ENCODE measurements at places on chromosomes 3 and 15.

GRCh38 chr15:92904722-92905571 is 4.8 kb downstream of the CHD2 start:
- DNase-seq = no peak

DNA sequence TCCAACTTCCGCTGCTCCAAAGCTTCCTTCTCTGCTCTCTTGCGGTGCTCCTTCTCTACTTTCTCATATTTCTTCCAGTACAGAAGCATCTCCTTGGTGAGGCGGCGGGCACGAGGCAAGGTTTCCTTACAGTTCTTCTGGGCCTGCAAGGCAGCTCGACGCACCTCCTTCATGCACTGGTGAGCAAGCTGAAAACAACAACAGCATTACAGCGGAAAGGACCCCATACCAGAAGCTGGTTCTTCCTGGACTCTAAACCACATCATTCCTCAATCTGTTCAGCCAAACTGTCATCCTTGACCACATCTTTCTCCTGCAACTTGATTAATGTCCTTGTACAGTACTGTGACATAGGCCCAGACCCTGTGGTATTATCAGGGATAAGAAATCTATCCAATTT is 36.4 kb downstream of the INO80 start:
- DNase-seq = no peak

DNA sequence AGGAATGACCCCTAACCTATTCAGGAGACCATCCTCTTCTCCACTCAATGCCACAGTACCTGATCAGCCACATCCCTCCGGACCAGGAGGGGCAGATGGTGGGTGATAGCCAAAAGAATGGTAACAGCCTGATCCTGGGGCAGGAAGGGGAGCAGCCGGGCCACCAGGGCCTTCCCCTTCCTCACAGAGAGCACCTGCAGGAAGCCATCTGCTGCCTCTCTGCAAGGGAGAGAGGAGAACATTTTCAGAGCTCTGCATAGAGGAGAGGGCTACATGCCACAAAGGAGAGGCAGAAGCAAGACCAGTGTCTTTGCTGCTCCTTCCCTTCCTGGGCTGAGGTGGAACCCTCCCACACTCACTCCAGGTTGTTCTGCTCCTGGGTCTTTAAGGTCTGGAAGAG is 5.5 kb upstream of the SPG11 start:
- peak; percentile 42 for DNase-seq

GRCh38 chr15:65081758-65082157 is 5.2 kb downstream of the KBTBD13 start:
- no peak for DNase-seq

DNA sequence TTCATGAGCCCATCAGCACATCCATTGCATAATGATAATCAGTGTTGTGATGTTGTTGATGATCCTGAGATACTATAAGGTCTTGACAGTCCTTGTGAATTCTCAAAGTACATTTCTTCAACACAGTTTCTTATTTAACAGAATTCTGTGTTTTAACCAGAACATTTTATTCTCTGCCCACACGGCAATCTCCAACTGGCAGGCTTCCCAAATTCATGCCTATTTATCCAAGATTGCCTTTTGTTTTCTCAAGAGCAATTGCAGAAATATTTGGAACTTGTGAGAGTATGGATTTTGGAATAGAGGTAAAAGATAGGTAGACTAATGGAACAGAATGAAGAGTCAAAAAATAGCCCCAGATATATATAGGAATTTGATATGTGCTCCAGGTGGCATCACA is 116.0 kb downstream of the UACA start:
- no peak for DNase-seq

- DNase-seq = no peak
These were observed 33.6 kb downstream of the VGLL4 start for GRCh38 chr3:11610044-11610671.

DNA sequence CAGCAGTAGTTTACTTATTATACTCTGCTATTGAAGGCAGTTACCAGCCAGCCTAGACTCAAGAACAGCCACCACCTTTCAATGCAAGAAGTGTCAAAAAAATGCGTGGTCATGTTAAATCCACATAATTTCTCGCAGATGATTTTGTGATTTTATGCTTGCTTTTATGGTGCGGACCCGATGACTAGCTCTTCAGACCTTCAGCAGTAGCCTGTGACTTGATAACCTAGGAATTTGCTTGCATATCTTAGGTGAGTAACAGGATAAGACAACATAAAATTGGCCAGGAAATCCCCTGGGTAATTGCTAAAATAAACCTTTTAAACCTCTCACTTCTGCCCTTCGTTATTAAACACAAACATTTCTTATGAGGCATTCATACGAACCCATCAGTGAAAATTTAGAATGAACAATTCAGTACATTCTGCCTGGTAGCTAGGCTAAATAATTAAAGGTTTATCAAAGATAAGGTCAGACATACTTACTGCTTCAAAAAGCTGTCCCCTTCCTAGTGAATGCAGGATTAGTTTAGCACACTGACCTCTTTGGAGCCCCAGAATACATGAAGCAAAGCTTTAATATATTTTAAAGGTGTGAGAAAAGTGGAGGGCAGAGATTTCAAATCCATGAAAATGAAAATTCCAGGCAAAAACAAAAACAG is 798.8 kb downstream of the OTOL1 start:
- no peak for DNase-seq

- DNase-seq = no peak
These were observed 90.6 kb upstream of the SPATA12 start for GRCh38 chr3:56969851-56970250.

- no peak for DNase-seq
These were observed 387.6 kb downstream of the NAALADL2 start for GRCh38 chr3:175246766-175247165.

GRCh38 chr3:46604127-46604526 is 8.2 kb upstream of the FAM240A start:
- no peak for DNase-seq

GRCh38 chr3:157531771-157532170 is 28.6 kb upstream of the VEPH1 start:
- no peak for DNase-seq

DNA sequence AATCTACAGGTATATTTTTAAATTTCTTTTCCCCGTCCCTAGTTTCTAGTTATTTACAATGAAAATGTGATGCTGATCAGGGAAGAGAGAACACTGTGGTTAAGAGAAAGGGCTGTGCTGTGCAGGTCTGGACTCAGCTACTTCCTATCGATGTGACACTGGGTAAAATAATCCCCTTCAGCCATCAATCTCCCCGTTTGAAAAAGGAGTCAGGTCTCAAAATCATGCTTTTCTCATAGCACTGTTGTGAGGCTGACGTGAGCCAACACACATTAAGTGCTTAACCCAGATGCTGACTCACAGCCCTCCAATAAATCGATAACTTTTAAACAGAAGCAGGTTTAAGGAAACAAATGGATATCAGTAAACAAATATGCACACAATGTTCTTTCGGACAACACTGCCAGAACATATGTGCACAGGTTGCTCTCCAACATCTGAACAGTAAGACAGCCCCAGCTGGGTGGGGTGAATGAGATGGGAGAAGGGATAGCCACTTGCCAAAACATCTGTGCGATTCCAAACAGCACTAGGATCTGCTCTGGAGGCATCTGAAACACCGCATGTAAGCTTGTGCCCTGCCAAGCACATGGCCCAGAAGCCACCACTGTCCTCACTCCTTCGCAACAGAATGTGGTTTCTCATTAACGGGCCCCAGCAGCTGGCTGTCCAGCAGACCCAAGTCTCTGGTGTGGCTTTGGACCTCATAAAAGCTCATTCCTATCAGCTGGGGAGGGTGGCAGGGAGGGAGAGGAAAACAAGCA is 143.2 kb upstream of the PRICKLE2 start:
- no peak for DNase-seq

GRCh38 chr15:94638183-94638582 is 406.8 kb downstream of the MCTP2 start:
- DNase-seq = no peak

GRCh38 chr15:89815769-89816168 is 1.1 kb upstream of the ANPEP start:
- no peak for DNase-seq

GRCh38 chr15:69225355-69226022 is 65.1 kb downstream of the GLCE start:
- no peak for DNase-seq

DNA sequence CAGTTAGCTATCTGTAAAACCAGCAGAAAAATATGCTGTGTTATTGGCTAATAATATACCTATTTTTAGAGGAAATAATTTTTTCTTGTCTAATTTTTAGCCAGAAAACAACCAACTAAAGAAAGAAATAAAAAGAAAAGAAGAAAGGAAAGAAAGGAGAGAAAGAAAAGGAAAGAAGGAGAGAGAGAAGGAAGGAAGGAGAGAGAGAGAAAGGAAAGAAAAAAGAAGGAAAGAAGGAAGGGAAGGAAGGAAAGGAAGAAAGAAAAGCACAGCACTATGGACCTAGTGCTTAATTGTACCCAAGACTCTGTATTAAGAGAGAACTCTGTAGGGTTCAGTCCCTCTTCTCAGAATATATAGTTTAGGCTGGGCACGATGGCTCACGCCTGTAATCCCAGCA is 3.3 kb upstream of the PAQR9 start:
- DNase-seq = no peak

GRCh38 chr3:171939578-171939977 is 96.4 kb downstream of the TMEM212 start:
- DNase-seq = no peak

GRCh38 chr3:109093561-109093960 is 24.4 kb downstream of the MORC1 start:
- DNase-seq = no peak

DNA sequence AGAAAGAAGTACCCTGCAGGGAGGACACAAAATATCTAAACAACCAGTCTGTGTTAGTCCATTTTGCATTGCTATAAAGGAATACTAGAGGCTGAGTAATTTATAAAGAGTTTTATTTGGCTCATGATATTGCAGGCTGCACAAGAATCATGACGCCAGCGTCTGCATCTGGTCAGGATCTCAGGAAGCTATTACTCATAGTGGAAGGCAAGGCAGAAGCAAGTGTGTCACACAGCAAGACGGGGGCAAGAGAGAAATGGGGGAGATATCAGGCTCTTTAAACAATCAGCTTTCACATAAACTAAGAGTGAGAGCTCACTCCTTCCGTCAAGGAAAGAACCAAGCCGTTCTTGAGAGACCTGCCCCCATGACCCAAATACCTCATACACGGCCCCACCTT is 614.8 kb downstream of the ZIC1 start:
- no peak for DNase-seq

DNA sequence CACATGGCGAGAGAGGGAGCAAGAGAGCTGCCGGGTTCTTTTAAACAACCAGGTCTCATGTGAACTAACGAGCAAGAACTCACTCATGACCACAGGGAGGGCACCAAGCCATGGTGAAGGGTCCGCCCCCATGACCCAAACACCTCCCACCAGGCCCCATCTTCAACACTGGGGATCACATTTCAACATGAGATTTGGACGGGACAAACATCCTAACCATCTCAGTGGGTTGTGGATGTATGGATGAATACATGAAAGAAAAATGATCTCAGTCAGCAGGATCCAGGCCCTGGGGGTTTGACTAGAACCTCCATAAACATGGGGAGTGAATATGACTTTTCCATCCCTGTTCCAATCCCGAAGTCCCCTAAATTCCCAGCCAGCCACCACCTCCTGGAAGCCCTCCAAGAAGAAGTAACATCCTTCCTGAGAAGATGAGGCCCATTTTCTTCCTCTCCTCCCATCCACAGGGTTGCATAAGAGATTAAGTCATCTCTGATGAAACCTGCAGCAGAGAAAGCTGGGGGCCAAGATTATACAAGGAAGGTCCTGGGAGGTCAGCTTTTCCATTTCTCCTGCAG is 9.5 kb downstream of the CAV3 start:
- DNase-seq = no peak

DNA sequence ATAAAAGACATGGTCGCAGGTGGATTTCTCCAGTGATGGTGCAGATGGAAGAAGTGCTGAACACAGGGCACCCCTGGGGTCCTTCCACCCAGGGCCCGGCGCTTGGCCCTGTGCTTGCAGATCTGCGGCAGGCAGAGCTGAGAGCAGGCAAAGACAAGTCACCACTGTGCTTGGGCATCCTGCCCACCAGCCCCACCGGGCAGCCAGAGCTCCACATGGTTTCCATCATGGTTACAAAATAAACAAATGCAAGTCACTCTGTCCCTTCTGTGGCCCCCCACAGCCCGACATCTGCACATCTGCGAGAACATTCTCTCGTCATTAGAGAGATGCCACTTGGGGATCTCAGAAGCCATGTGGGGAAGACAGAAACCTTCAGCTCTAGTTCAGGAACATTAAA is 37.6 kb upstream of the SFMBT1 start:
- no peak for DNase-seq

DNA sequence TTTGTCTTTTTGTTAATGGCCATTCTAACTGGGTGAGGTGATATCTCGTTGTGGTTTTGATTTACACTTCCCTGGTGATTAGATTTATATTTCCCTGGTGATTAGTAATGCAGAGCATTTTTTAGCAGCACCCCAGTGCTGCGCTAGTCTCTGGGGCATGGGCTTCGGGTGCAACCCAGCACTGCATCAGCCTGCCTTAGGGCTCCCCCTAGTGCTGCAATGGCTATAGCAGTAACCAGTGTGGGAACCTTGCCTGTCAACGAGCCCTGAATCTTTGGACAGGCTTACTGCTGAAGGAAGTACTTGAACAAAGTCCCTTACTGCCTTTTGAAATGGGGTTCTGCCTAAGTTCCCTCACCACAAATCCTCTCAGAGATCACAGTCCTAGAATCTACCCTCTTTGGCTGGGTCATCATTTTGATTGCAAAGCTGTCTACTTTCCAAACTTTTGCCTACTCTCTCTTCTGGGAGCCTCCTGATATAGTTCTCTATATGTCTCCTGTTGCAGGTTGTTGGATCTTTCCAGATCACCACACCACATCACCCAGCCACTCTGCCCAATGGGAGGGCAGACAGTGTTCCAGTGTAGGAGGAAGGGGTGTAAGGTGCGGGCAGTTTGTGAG is 79.2 kb upstream of the CCNL1 start:
- DNase-seq = no peak

DNA sequence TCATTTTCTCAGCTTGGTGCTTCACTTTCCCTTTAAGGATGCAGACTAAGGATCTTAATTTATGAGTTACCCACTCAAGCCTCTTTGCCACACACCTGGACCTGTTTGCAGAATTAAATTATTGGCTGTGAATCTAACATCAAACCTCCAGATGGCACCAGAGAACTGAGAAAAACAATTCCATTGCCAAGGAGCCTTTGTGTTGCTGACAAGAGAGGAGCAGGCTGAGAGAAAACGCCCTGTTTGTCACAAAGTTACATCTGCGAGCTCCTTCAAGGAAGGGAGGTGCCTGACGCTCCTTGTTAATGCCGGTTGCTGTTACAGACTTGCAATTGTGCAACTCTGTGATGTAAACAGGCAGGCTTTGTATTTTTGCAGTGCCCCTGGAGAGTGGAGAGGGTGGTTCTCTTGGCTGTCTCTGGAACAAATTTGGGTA is 36.3 kb upstream of the TMC3 start:
- no peak for DNase-seq

GRCh38 chr3:40841570-40842109 is 316.9 kb downstream of the ZNF621 start:
- DNase-seq = no peak

GRCh38 chr3:50405249-50405648 is 45.9 kb upstream of the TMEM115 start:
- no peak for DNase-seq
